Stimulated activated CD4-positive, alpha-beta T cell treated with anti-CD3 and anti-CD28 coated beads, Interleukin-1b, Interleukin-23, amount 100 ng/mL, for 48 hours (primary cell): ENCODE measurements at places on chromosomes 16 and 17.

DNA sequence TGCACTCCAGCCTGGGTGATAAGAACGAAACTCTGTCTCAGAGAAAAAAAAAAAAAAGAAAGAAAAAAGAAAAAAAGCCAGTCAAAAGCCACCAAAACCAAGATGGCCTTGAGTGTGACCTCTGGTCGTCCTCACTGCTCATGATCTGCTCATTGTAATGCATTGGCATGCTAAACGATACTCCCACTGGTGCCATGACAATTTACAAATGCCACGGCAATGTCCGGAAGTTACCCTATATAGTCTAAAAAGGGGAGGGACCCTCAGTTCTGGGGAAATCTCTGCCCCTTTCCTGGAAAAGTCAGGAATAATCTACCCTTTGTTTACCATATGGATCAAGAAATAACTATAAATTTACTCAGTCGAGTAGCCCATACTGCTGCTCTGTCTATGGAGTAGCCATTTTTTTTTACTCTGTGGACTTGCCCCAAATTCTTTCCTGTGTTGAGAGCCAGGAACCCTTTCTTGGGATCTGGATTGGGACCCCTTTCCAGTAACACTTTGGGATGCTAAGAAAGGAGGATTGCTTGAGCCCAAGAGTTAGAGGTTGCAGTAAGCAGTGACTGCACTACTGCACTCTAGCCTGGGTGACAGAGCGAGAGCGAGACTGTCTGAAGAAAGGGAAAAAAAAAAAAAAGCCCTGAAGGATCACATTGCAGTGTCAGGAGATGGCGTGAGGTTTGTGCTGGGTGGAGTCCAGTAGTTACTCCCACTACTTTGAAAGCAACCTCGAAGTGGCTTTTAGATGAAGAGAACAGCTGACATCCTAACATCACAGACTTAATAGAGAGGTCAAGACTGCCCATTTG is 3.7 kb upstream of the TMEM231 start:
- DNase-seq = no peak

- no peak for DNase-seq
These were observed 2.6 kb upstream of the CCL22 start for GRCh38 chr16:57355898-57356414.

DNA sequence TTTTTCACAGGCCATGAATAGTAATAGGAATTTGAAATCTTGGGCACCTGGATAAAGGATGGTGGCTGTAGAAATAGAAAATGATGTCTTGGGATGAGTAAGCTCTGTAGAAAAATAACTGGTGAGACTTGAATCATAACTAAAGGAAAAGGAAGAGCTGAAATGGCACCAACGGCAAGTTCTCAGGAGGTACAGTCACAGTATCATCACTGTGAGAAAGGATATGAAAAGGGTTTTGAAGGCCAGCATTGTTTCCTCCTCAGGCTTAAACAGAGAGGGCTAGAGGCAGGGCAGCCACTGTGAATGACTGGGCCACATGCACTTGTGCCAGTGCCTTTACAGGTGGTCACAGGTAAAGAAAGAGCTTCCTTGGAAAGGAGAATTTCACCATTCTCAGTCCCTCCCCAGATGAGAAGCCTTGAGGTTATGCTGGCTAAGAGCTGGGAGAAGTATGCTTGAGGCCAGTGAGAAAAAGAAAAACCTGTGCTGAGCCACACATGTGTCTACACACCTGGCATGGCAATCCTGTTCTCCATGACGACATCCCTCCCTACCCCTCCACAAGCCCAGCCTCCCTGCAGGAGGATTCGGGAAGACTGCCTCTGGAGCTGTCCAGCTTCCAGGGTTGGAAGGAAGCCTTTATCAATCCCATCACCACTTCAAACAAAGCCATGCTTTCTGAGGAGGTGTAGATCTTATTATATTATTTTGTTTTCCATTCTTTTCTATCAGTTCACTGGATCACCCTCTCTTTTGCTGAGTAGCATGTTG is 3.8 kb upstream of the ANKFN1 start:
- no peak for DNase-seq

- no peak for DNase-seq
These were observed 6.2 kb downstream of the ACSF2 start for GRCh38 chr17:50432125-50432762.

- DNase-seq = no peak
These were observed 111.7 kb downstream of the WWOX start for GRCh38 chr16:78211020-78211599.

GRCh38 chr16:28543072-28543471 is 4.3 kb upstream of the NUPR1 start:
- DNase-seq = no peak

GRCh38 chr16:57966204-57966771 is 4.6 kb downstream of the CNGB1 start:
- no peak for DNase-seq
